NCI-H2081 treated with DMSO at 0.1 percent for 48 hours (cell line): ENCODE measurements at places on chromosomes 12 and 14.

GRCh38 chr12:48973941-48974673, 2.6 kb upstream of the WNT10B start:
- DNase-seq = no peak

GRCh38 chr12:99390707-99391106, 256.8 kb upstream of the GARIN6 start:
- DNase-seq = no peak

DNA sequence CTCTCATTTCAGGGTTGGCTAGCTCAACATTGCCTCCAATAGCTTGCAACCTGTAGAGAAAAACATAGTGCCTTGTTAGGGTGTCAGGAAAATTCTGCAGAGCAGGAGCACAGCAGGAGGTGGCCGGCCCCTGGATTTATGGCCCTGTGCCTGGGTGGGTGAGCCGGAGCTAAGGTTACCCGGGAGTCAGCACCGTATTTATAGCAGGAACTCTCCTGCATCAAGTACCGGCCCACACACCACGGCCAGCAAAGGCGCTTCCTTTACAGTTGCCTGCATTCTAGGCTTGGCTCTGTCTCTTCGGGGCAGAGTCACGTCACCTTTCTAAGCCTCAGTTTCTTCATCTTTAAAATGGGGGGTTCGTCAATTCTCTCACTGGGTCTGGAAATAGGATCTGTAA, 52.8 kb upstream of the EML1 start:
- no peak for DNase-seq

- DNase-seq = no peak
These were observed 37.0 kb upstream of the BAZ1A start for GRCh38 chr14:34912182-34912581.

GRCh38 chr12:127300753-127301152, 966.2 kb upstream of the TMEM132C start:
- DNase-seq = no peak

DNA sequence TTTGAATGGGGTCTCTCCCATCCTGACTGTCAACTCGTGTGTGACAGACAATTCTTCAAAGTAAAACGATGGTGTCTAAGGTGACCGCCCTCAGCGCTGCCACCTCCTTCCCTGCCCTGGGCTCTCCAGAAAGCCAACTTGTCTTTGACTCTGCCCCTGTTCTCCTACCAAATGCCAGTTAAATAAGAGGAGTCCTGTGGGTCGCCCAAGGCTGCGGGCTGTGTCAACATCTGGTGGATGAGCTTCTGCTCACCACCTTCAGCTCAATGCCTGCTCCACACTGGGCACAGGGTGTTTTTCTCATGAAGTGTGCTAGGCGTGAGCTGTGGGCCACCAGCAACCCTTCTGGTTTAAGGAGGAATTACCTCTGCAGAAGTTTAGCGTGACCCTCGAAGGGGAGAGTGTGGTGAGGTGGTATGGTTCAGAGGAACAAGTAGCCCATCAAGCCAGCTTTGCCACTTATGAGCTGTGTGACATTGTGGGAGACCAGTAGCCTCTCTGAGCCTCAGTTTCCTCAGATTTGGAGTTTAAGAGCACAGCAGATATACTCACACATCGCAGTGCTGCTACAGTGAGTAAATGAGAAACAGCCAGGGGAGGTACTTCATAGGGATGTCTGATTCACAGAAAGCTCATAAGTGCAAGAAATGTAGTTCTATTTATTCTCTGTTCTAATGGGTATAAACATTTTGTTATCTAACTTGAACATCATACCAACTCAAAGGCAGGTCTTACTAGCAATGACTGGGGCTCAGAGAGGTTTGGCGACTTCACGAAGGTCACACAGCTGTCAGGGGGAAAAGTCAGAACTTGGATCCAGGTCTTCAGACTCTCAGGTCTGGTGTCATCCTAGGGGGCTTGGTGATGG, 12.1 kb downstream of the SERPINA1 start:
- DNase-seq = no peak

- no peak for DNase-seq
These were observed 164.3 kb downstream of the GXYLT1 start for GRCh38 chr12:41980390-41980789.

- DNase-seq = no peak
These were observed 131.0 kb downstream of the NCOR2 start for GRCh38 chr12:124436366-124436765.

- DNase-seq = no peak
These were observed 86.3 kb upstream of the NRXN3 start for GRCh38 chr14:78083837-78084236.

GRCh38 chr12:65408441-65408840, 130.0 kb downstream of the MSRB3 start:
- no peak for DNase-seq

- DNase-seq = no peak
These were observed 641 bp downstream of the LRRC43 start for GRCh38 chr12:122183588-122183940.

DNA sequence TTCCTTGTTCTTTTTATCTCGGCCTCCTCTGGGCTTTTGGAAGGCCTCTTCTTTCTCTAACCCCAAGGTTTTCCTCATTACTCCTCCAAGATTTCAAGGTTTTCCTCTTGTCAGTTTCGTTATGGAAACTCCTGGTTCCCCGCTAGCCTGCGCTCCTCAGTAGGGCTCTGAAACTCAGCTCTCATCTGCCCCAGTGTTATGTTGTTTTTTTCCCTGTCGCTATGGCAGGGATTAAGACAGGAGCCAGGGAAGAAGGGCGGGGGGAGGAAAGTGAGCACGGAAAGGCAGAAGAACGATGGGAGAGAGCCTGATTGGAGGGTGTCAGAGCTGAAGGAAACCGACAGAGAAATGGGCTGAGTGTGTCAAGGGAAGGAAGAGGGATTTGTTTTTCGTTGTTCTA, 26.5 kb upstream of the JDP2 start:
- no peak for DNase-seq

- DNase-seq = no peak
These were observed 34.8 kb upstream of the SLC38A2 start for GRCh38 chr12:46407361-46407760.

DNA sequence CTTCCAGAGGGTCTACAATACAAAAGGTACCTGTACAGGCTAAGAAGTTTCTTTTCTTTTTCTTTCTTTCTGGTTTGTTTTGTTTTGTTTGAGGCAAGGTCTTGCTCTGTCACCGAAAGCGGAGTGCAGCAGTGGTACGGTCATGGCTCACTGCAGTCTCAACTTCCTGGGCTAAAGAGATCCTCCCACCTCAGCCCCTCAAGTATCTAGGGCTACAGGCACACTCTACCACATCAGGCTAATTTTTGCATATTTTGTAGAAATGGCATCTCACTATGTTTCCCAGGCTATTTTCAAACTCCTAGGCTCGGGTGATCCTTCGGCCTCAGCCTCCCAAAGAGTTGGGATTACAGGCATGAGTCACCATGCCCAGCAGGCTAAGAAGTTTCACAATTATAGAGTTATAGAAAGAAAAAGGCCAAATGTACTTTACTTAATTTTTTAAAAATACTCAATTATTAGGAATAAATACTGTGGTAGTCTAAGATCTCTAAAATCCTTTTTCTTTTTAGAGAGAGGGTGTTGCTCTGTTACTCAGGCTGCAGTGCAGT, 3.0 kb upstream of the PIGH start:
- no peak for DNase-seq

DNA sequence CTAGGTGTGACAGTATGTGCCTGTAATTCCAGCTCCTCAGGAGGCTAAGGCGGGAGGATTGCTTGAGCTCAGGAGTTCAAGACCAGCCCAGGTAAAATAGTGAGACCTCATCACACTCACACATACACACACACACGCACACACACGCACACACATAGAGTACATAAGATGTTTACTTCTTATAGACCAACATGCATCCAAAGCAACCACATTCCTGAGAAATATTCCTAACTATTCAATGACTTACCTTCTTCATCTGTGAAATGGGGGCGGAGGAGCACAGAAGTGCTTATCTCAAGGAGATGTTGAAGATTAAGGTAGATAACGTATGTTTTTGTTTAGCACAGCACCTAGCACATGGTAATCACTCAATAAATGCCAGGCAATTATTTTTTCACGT, 6.4 kb downstream of the NDUFA12 start:
- DNase-seq = no peak

DNA sequence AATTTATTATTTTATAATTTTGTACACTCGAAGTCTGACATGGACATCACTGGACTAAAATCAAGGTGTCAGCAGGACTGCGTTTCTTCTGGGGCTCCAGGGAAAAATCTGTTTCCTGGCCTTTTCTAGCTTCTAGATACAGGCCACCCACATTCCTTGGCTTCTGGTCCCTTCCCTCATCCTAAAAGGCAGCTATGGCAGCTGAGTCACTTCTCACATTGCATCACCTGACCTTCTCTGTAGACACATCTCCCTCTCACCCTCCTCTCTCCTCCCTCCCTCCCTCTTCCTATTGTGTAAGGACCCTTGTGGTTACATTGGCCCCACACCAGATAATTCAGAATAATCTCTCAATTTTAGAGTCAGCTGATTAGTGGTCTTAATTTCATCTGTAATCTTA, 92.4 kb downstream of the RPS6KA5 start:
- DNase-seq = no peak

GRCh38 chr14:101171650-101172049, 268.1 kb upstream of the RTL1 start:
- no peak for DNase-seq

DNA sequence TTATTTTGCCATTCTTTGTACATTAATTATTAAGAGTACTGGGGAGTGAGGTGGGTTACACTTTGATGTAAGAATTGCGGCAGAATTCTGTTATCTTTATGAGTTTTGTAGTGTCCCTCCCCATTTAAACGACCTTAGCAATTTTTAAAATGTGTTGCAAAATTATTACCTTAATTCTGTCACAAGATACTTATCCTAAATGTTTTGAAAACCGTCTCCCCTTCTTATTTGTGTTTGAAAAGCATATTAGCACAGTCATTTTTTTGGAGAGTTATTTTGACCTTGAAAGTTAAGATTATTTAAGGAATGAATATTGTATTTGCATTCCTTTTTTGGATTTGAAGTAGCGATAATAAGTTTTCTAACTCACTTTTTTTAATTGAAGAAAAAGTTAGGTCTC, 2.2 kb downstream of the ARHGAP5 start:
- no peak for DNase-seq

- no peak for DNase-seq
These were observed 59.7 kb downstream of the RASSF3 start for GRCh38 chr12:64670019-64670418.

GRCh38 chr14:61145034-61145902, 135.9 kb downstream of the TMEM30B start:
- no peak for DNase-seq

GRCh38 chr14:103656031-103656755, 27.2 kb downstream of the KLC1 start:
- no peak for DNase-seq

DNA sequence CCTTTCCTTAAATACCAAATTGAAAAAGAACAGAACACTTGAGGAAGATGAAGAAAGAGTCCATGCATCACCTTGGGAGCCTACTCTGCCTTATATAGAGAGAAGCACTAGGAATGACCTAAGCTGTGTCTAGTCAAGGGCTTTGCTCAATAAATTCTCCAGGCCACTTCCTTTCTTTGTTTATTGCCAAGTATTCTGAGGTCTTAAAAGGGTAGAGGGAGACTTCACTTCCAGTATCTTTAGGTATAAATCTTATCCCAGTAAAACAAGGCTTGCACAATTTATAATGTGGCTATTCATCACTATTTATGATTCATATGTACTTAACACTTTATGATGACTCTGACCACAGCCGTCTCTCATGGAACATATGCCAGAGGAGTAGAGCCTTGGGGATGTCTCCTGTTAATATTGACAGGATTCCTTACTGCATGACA, 85.1 kb upstream of the ARHGAP5 start:
- no peak for DNase-seq

- no peak for DNase-seq
These were observed 3.2 kb upstream of the MLH3 start for GRCh38 chr14:75054421-75054820.

GRCh38 chr12:18262514-18262913, 1.2 kb downstream of the PIK3C2G start:
- no peak for DNase-seq

- no peak for DNase-seq
These were observed 855.6 kb upstream of the TMEM132C start for GRCh38 chr12:127411166-127411915.

- no peak for DNase-seq
These were observed 15.8 kb downstream of the PCNX4 start for GRCh38 chr14:60107477-60107876.

- DNase-seq = peak; percentile 62
These were observed at the start of gene POC1B for GRCh38 chr12:89525824-89526770. Gene POC1B, minus strand, starts transcription at chr12:89526047. Its CDS starts 152 bp downstream, at chr12:89525895.

DNA sequence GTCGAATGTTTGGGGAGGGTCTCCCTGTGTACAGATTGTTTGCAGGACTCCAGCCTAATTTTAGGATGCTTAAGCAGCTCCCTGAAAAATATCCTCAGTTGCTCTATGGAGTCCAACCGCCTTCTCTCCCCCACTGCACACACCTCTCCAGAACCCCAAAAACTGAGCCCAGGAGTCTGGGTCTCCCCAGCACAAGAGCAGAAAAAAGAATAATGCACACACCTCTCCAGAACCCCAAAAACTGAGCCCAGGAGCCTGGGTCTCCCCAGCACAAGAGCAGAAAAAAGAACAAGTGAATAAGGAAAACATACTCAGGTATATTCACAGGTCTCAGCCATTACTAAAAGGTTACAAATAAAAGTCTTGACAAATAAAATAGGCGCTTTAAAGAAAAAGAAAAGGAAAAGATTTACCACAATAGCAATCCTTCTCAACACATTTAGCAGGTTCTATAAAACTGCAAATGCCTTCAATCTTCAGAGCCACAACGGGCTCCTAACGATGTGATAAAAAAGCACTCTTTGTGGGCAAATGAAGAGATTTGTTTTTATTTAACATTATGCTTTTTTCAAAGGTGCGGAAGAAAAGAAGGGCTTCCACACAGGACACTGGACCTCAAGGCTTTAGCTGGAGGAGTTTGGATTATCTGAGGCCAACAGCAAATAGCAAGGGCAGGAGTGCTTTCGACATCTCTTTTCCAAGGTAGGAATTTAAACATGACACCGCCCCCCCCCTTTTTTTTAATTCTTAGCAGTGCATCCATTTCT, 8.2 kb downstream of the BCL11B start:
- no peak for DNase-seq

- no peak for DNase-seq
These were observed 201.4 kb upstream of the PWP1 start for GRCh38 chr12:107484230-107484629.

DNA sequence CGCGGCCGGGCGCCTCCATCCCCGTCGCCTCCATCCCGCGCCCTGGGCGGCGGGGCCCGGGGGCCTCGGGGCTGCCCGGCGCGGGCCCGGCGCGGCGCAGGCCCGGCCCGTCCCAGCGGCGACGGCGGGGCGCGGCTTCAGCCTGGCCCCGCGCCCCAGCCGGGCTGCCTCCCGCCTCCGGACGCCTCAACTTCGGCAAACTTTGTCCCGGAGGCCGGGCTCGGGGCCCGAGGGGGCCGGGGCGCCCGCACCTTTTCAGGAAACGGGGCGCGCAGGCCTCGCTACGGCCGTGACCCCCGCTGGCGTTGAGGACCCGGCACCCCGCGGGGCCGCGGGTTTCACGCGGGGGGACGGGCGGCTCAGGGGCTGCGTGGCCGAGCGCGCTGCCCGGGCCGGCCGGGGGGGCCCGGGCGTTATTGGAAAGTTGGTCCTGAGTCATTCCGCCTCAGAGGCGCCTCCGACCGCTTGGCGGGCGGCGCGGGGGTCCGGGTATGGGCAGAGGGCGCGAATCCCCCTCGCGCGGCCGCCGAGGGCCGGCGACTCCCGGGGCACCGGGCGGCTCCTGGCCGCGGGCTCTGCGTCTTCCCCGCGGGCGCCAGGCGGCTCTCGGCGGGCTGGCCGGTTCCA, 575 bp downstream of the TRAF3 start:
- no peak for DNase-seq

GRCh38 chr12:13044002-13044905, at the start of gene FAM234B:
Gene FAM234B, plus strand, starts transcription at chr12:13044381. Its CDS starts 23 bp downstream, at chr12:13044404.
- DNase-seq = peak; percentile 2

- no peak for DNase-seq
These were observed 17.6 kb downstream of the GNPTAB start for GRCh38 chr12:101813117-101813516.
